ENCODE measurements at places on chromosomes 13 and 19. TPM values are rescaled to one million over a fixed set of nuclear protein-coding genes. Genes with fewer than 3 reads are reported as not detected.

The AXL gene
- 4.0 TPM for total RNA-seq

DNA sequence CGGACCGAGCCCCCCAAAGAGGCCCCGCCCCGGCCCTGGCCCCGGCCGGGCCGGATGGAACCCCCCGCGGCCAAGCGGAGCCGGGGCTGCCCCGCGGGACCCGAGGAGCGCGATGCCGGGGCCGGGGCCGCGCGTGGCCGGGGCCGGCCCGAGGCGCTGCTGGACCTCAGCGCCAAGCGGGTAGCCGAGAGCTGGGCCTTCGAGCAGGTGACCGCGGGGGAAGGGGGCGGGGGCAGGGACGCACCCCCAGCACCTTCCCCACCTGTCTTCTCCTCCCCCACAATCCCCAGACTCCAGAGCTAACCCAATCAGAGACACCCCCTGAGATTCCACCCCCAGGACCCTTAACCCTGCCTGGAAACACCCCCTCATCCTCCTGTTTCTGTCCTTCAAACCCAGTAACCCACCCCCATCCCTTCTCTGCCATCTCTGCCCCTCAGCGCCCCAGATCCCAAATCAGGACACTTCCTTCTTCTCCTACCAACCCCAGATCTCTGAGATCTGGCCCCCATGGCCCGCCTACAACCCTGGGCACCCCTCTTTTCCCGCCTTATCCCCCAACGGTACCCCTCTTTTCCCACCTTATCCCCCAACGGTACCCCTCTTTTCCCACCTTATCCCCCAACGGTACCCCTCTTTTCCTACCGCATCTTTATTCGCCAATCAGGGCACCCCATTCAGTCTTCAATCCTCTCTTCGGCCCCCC lies 505 bp downstream of the ZSWIM4 start:
- peak; percentile 9 for ATAC-seq

GRCh38 chr19:47446534-47447469 lies 24.9 kb downstream of the SLC8A2 start:
- peak; percentile 6 for ATAC-seq

DNA sequence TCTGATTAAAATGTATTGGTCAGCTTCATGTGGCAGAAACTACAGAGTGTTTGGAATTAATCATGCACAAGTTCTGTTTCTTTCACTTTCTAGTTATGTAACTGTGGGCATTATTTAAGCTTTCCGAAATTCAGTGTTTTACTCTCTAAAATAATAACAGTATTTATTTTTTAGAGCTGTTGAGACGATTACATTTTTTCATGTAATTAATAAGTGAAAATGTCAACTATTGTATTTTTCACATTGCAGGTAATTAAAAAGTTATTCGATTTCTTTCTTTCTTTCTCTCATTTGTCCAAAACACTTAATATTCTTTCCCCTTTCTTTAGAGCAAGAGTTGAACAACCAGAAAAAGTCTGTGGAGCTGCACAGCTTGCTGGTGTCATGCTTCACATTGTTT lies 559.4 kb upstream of the PCDH20 start:
- ATAC-seq: no peak
